ENCODE measurements at places on chromosomes 2 and 18.

GRCh38 chr2:237084444-237084843 lies 1.2 kb upstream of the COPS8 start:
- no peak for DNase-seq

- DNase-seq, result no peak
Measured at GRCh38 chr2:175454953-175455389, 273.5 kb upstream of the ATP5MC3 start.

DNA sequence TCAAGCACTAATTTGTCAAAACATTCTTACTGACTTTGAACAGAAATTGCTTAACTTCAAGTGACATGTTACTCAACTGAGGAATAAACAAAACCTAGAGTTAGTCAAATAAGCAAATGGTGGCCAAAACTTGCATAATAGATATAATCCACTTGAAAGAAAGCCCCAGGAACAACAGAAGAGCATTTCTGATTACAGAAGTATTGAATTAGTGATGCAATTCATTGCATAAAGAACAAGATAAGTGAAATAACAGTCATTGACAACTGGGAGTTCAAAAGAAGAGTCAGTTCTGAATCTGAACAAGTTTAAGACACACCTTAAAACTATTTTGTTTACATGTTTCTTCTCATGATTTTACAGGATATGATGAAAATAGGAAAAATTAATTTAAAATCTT lies 30.8 kb downstream of the COBLL1 start:
- DNase-seq, result no peak

GRCh38 chr2:143150287-143150686 lies 21.1 kb downstream of the ARHGAP15 start:
- DNase-seq, result no peak

- DNase-seq, result no peak
Measured at GRCh38 chr2:191178806-191179514, 28.2 kb upstream of the STAT4 start.

GRCh38 chr18:36665952-36666351 lies 162.8 kb downstream of the TPGS2 start:
- no peak for DNase-seq

DNA sequence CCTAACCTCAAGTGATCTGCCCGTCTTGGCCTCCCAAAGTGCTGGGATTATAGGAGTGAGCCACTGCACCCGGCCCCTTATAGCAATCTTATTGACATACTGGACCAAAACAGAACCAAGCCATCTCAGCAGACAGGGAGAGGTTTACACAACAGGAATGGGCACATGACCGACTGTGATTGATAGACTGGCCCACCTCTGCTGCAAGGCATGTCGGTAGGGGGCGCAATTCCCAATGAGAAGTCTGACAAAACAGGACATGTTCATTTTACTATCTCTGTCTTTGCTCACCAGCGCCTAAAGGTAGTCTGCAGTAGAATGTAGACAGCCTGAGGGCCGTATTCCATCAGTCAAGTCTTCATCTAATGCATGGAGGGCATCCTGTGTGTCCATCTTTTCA lies 2.0 kb downstream of the LYPD6B start:
- peak; percentile 23 for DNase-seq

GRCh38 chr2:171985076-171985475 lies 14.7 kb upstream of the METAP1D start:
- no peak for DNase-seq

- DNase-seq, result no peak
Measured at GRCh38 chr2:200003444-200003843, 48.1 kb downstream of the MAIP1 start.

GRCh38 chr2:22890132-22890531 lies 494.8 kb upstream of the KLHL29 start:
- DNase-seq, result no peak

- DNase-seq, result no peak
Measured at GRCh38 chr2:160968183-160968582, 192.0 kb upstream of the TANK start.

GRCh38 chr2:230627806-230628724 lies 84.6 kb upstream of the CAB39 start:
- no peak for DNase-seq

GRCh38 chr2:172285010-172285621 lies 142.3 kb upstream of the ITGA6 start:
- no peak for DNase-seq

- DNase-seq, result no peak
Measured at GRCh38 chr18:10669441-10670100, 143.7 kb downstream of the NAPG start.

DNA sequence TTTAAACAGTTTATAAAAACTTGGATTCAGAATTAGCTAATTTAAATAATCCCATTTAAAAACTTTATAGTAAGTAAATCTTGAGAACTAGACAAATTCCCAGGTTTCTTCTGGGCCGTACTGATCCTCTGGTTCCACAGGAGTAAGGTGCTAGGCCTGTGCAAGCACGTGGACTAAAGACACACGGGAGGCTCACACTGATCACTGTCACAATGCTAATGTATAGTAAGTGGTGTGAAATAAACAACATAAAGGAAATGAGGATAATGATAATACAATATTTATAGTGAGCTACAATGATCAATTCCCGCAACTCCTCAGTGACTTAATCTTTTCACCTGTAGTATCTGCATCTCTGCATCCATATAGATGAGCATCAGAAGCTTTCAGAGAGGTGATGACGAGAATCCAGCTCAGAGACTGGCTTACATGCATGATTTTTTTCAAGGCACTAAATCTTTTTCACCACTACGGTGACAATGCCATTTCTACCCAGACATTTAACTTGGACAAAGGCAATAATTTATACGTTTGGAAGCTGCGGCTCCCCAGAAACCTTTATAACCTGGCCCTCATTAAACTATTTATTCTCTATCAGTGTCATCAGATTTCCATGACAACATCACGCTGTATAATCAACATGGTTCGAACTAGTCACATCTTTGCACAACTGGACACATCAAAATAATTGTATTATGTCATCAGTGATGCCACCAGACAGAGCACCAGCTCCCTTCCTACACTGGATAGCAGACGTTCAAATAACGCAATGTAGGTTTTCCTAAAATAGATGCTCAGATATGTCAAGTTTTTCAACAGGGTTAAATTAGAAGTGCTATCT lies 196.2 kb downstream of the ZNF385B start:
- no peak for DNase-seq

DNA sequence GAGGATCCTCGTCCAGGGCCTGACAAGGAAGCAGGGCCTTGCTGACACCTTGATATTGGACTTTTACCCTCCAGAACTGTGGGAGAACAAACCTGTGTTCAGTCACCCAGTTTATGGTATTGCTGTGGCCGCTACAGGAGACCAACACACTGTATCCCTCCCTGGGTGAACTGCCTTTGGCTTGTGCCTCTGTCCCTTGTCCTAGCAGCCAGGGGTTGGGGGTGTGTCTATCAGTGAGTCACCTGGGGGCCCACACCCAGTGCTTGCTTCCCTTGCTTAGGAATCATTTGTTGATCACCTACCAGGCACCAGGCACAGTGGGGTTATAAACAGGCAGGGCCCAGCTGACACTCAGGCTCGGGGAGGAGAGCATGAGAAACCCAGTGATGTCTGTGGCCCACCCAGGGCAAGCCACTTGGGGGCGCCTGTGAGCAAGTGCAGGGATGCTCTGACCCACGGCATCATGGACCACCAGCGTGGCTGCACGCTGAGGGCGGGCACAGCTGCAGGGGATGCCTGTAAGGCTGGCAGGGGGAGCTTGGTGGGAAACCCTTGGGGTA lies 17.1 kb downstream of the TMEM185B start:
- no peak for DNase-seq

DNA sequence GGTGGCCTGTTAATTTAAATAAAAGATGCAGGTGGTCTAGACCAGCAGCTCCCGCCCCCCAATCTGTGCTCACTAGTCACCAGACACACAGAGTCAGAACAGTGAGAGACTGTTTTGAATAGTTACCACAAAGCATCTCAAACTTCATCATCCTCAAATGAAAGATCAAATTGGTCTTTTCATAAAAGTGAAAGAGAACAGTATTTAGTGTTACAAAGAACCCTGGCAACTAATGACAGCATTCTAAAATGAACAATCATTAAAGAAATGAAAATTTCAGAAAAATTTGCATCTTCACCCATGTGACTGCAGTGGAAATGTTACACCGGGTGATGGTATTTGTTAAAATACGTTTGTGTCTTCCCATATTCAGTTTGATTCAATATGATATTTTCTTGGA lies 65.5 kb upstream of the PMAIP1 start:
- no peak for DNase-seq

GRCh38 chr2:109371481-109372170 lies 242.1 kb downstream of the SEPTIN10 start:
- DNase-seq, result no peak

GRCh38 chr2:28343184-28343942 lies 49.3 kb upstream of the FOSL2 start:
- no peak for DNase-seq

- DNase-seq, result no peak
Measured at GRCh38 chr18:5389356-5389755, 93.8 kb upstream of the ZBTB14 start.

DNA sequence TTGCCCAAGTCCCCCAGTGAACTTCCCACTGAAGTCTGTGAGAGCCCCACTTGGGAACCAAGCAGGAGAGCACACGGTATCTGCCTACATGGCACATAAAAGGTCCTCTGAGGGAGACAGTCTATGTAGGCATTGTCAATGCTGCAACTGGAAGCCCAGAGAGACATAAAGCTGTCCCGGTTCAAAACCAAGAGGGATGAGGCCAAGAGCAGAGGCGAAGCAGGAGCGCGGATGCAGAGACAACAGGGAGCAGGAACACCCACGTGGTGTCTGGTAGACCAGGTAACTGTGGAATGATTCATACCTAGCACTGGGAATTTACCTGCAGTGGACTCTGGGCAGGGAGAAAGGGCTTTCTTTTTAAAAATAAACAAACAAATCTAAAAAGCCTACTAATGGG lies 233.1 kb upstream of the SOX11 start:
- no peak for DNase-seq

GRCh38 chr2:193141998-193142397 lies 947.3 kb upstream of the TMEFF2 start:
- no peak for DNase-seq

DNA sequence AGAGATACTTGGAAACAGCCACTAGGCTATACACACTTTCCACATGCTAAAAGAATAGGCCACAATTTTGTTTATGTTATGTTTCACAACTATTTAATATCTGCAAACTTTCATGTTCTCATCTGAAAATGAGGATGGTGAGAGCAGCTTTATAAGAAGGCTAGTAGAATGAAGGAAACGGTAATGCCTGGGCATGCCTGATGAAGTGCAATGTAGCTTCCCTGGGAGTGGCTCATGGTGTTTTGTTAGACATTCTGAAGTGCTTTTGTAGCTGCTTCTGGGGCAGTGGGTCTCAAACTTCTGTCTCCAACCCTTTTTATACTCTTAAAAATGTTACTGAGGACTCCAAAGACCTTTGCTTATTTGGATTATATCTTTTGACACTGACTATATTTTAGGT lies 193.3 kb upstream of the VWC2L start:
- DNase-seq, result no peak

DNA sequence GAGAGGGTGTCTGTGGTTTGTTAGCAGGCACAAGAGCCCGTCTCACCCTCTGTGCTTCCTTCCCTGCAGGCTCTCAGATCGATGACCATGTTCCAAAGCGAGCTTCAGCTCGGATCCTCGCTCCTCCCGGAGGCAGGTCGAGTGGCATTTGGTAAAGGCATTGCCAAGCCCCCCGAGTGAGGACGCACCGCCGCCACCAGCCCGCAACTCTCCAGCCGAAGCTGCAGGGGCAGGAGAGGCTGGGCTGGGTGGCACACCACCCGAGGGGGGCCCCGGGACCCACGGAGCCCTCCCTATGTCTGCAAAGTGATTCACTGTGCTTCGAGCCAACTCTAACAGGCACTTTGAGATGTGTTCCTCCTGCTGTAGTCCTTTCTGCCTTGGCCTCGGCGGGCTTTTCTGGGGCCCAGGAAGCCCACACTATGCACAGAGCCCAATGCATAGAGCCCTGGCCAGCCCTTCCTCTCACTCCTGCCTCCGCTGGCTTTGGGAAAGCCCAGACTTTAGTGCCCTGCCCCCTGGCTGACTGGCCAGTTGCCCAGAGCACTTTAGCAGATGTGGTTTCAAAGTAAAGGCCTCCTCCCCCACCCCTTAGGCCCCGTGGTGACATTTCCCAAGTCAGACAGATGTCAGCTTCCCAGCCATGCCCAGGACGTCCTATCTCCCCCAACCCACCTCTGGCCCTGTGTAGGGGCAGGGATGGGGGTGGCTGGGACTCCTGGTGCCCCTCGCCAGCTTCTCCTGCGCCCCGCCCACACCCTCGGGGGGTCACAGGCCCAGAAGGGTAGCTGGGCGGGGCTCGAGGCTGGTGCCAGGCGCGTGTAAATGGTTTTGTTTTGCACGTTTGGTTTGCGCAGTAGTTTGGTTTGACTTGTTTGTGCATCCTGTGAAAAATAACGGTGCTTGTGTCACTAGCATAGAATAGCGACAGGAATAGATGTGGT lies 23.3 kb upstream of the MAPRE3 start:
- DNase-seq, result no peak

- DNase-seq, result no peak
Measured at GRCh38 chr18:55585065-55585919, 2.7 kb downstream of the TCF4 start.

- DNase-seq, result no peak
Measured at GRCh38 chr2:229920011-229920641, 1.7 kb downstream of the TRIP12 start.

- no peak for DNase-seq
Measured at GRCh38 chr18:13660510-13660909, 65.8 kb downstream of the FAM210A start.

GRCh38 chr2:179461420-179461819 lies 196.8 kb upstream of the SESTD1 start:
- no peak for DNase-seq

- no peak for DNase-seq
Measured at GRCh38 chr2:10564876-10565445, 116.8 kb upstream of the ODC1 start.

GRCh38 chr2:118417406-118418120 lies 329.3 kb downstream of the INSIG2 start:
- no peak for DNase-seq

DNA sequence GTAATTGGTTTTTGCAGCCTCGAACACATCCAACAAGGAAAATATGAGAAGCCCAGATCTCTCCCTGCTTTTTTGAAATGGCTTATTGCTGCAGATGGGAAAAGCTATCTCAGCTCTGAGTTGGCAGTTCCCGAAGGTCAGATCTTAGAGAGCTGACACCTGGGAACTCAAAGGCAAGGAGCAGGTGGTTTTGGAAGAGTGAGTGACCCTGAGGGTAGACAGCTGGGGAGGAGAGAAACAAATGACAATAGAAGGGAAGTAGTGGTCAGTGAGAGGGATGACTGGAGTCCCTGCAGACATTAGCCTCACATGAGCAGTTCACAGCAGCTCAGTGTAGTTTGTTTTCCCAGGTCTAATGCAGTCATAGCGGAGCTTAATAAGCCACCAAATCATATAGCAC lies 317.9 kb downstream of the STK39 start:
- no peak for DNase-seq

DNA sequence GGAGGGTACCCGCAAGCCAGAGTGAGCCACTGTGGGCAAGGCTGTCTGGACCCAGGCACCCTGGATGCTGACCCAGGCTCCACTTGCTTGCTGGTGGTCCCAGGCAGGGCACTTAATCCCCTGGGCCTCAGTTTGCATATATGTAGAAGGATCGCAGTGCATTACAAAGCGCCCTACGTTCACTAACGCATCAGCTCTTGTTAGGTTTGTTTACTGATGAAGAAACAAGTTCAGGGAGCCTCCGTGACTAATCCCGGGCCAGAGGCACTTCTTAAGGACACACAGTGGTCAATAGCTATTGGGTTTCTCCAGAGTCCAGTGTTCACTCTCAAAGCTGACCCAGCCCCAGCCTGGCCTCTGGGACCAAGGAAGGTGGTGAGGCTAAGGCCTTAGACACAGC lies 70.2 kb downstream of the LBH start:
- no peak for DNase-seq

All from stimulated activated CD8-positive, alpha-beta memory T cell treated with anti-CD3 and anti-CD28 coated beads, Interleukin-15, amount 100 ng/mL, for 1 hour (primary cell).